ENCODE measurements at places on chromosomes 3 and 15. TPM values are rescaled to one million over a fixed set of nuclear protein-coding genes. Genes with fewer than 3 reads are reported as not detected.

The SCAMP5 gene
- 1.8 TPM for polyA plus RNA-seq

The RAB6B gene
- polyA plus RNA-seq, result 8.3 TPM

The PLA2G4E gene
- not detected for polyA plus RNA-seq

The SLC9C1 gene
- 0.05 TPM for polyA plus RNA-seq

The AGBL1 gene
- polyA plus RNA-seq, result not detected

The PPIB gene
- polyA plus RNA-seq, result 281 TPM

The PIERCE2 gene
- 2.5 TPM for polyA plus RNA-seq

The RFX7 gene
- polyA plus RNA-seq, result 3.5 TPM

The REC114 gene
- polyA plus RNA-seq, result not detected

The SLC24A5 gene
- not detected for polyA plus RNA-seq

The NEK11 gene
- 0.77 TPM for polyA plus RNA-seq

The FEZF2 gene
- polyA plus RNA-seq, result not detected

The ADAMTSL3 gene
- 0.09 TPM for polyA plus RNA-seq

Measured in spleen (tissue), 13 donors.